ENCODE measurements at places on chromosomes 1 and 21. TPM values are rescaled to one million over a fixed set of nuclear protein-coding genes. Genes with fewer than 3 reads are reported as not detected.

- no peak for DNase-seq
Observed at GRCh38 chr1:231878737-231879136, 252.1 kb downstream of the DISC1 start.

DNA sequence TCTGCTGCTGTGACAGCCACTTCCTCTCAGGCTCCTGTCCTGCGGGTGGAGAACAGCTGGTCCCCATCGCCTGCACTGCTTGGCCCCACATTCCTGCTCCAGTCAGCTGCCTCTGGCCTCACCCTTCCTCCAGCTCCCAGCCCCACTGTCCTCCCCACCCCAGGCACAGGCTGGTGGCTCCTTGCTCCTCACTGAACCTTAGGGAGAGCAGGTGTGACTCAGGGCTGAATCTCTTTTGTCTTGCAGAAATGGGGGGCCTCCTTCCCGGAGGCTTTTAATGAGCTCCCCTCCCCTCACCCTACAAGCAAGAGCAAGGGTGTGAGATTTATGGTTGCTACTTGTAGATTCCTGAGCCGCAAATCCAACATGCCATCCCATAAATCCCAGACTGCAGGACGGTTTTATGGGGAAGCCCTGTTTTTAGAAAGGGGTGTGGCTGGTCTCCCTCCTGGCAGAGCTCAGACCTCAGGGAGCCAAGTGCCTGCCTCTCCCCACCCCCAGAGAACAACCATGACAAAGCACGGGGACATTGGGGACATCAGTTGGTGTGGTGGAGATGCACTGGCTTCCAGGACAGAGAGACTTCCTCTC, 15.2 kb downstream of the CDK18 start:
- DNase-seq, result no peak

GRCh38 chr1:204829133-204829825, 41.4 kb upstream of the NFASC start:
- DNase-seq, result no peak

DNA sequence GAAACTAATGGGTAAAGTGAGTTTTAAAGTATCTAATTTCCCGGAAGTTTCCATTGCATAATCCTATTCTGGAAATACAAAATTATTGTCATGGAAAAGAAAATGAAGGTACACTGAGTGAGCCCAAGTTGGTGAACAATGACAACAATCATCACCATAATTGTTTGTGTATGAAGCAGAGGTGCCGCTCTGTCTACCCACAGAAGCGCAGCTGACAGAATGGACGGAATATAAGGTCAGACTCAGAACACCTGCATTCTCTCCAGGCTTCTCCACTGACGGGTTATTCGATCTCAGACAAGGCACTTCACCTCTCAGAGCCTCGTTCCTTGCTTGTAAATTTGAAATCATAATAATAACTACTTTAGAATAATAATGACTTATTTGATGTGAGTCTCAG, 99.1 kb upstream of the NGF start:
- DNase-seq, result no peak

GRCh38 chr1:19655718-19656080, 9.0 kb upstream of the HTR6 start:
- DNase-seq, result no peak

DNA sequence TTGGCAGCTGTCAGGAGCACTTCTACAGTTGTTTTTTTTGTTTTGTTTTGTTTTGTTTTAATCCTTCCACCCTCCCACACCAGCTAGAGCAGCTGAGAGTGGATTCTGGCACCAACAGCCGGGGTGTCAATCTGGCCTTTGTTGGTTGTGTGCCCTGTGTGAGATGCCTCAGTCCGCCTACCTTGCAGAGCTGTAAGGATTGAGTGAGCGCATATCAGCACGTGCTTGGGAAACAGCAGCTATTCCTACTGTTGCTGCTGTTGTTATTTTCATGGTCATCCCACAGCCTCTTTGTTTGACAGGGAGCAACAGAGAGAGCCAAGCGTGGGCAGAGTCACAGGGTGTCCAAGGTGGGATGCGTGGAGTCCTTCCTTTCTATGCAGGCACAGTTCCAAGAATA, 50.4 kb downstream of the PGBD5 start:
- no peak for DNase-seq

The TMEM61 gene
- total RNA-seq, result not detected

The C1orf232 gene
- not detected for total RNA-seq
